ENCODE measurements at places on chromosomes 6 and 20.
A peak's percentile ranks its signal among the peaks of the same experiment; 100 is the strongest.

GRCh38 chr20:44616604-44616964 lies 34.2 kb downstream of the PKIG start:
- DNase-seq = no peak

GRCh38 chr6:12566618-12567123 lies 149.9 kb upstream of the PHACTR1 start:
- no peak for DNase-seq

- no peak for DNase-seq
Measured at GRCh38 chr6:107413966-107414645, 45.3 kb downstream of the PDSS2 start.

GRCh38 chr6:154247119-154247861 lies 109.3 kb downstream of the IPCEF1 start:
- no peak for DNase-seq

DNA sequence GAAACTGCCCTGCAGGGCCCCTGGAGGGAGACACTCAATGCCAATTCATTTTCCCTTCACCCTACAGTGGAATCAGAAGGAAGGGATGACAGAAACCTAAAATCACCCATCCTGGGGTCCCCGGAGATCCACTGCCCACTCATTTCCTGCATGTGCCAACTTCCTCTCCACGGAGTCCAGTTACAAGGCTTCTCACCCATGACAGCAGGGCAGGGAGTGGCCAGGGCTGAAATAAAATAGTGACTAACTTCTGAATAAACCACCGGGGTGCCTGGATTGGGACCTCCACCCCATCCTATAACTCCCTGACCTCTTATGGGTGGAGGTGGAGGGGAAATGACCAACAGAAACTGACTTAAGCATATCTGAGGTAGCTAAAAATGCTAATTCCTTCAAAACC lies 362.3 kb downstream of the MAFB start:
- DNase-seq = no peak

DNA sequence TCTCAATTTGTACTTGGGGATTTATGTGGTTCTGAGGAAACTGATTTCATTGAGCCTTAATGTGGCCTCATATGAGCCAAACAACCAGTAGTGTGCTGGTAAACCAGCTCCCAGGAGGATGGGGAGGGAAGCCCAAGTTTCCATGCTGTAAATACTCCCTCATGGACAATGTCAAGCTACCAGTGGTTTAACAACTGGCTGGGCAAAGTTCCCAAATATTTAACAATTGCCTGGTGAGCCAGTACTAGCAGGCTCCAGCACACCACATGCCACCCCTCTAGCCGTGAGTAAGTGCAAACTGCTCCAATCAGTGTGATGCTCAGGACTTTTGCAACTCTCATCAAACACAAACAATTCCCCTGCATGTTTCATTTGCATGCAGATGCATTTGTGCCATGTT lies 19.2 kb upstream of the CDKN1A start:
- no peak for DNase-seq

- no peak for DNase-seq
Measured at GRCh38 chr20:10264166-10264558, 45.5 kb downstream of the SNAP25 start.

DNA sequence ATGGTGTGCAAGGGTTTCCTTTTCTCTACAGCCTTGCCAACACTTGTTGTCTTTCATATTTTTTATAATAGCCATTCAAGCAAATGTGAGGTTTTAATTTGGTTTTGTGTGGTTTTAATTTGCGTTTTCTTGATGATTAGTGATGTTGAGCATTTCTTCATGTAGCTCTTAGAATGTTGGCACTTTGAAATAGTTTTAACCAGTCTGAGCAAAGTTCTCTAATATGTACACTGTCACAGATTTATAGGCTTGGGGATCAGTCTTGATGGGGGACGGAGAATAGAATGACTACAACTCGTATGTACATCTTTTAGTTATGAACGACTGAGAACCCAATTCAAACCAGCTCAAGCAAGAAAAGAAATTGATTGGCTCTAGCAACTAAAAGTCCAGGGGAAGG lies 1003.1 kb downstream of the KIF16B start:
- DNase-seq = no peak

- DNase-seq = no peak
Measured at GRCh38 chr20:50113420-50114224, 672 bp upstream of the UBE2V1 start.

- no peak for DNase-seq
Measured at GRCh38 chr6:4369616-4370015, 234.2 kb upstream of the ECI2 start.

DNA sequence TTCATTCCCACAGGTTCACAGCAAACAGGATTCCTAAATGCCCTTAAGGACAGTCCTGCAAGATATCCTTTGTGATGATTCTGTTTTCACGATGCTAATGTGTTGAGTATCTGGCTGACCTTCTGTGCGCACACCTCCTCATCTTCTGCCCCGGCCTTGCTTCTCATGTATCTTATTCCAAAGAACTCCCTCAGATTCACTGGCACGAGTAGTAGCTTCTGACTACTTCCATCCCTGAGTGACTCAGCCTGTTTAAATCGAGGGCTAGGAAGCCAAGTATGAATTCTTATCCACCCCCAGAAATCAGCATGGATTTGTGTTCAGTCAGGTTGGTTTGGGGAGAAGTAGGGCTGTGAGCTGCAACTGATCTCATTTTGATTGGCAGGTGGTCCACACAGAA lies 190.2 kb upstream of the SNX9 start:
- no peak for DNase-seq

DNA sequence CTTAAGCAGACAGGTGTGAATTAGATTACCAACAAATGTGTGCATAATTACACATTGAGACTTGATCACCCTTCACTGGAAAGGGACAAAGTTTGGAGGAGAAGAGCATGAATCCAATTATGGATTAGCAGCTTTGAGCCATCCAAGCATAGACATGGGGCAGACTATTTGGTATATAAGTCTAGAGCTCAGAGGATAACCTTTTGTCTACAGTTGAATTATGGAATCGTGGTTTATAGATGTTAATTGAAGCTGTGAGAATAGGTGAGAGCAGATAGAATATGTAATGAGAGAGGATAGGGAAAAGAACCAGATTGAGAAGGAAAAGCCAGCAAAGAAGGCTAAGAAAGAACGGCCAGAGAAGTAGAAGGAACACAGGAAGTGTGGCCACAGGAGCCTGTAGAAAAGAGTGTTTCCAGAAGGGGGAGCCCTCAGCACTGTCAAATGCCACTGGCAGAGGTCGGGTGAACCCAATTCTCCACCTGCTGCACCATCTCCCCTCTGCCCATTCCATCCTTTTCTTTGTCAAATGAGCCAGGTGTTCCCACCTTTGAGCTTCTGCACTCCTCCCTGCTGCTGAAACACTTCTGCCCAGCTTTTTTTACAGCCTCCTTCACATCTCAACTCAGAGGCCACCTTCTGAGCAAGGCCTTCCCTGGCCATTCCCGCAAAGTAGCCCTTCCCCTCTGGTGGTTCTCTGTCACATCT lies 7.3 kb downstream of the DNTTIP1 start:
- peak; percentile 42 for DNase-seq

GRCh38 chr20:39939241-39939865 lies 749.7 kb downstream of the MAFB start:
- no peak for DNase-seq

DNA sequence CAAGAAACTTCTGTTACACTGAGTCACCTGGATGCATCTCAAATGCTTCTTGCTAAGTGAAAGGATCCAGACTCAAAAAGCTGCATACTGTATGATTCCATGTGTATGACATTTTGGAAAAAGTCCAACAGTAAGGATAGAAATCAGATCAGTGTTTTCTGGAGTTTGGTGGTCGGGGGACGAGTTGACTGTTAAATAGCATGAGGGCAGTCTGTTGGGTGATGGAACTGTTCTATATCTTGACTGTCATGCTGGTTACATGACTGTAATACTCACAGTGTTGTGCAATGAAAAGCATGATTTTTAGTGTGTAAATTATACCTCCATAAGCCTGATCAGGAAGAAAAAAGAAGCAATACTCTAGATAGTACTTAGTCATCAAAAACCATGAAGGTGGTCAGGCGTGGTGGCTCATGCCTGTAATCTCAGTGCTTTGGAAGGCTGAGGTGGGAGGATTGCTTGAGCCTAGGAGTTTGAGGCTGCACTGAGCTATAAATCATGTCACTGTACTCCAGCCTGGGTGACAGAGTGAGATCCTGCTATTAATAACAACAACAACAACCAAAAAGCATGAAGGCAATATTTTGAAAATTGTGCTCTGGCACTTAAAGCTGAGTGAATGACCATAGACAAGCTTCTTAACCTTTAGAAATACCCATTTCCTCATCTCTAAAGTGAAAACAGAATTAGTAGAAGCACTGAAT lies 30.5 kb upstream of the SASH1 start:
- no peak for DNase-seq

- DNase-seq = no peak
Measured at GRCh38 chr20:11117808-11118528, 444.2 kb upstream of the JAG1 start.

- DNase-seq = no peak
Measured at GRCh38 chr20:9134346-9134745, 65.5 kb downstream of the PLCB4 start.

- no peak for DNase-seq
Measured at GRCh38 chr6:32109114-32109764, at the start of gene TNXB. Gene TNXB (minus strand): TSS chr6:32109338. CDS start chr6:32098198, 11,140 bp downstream.

GRCh38 chr6:157220485-157220884 lies 102.8 kb downstream of the TMEM242 start:
- DNase-seq = no peak

DNA sequence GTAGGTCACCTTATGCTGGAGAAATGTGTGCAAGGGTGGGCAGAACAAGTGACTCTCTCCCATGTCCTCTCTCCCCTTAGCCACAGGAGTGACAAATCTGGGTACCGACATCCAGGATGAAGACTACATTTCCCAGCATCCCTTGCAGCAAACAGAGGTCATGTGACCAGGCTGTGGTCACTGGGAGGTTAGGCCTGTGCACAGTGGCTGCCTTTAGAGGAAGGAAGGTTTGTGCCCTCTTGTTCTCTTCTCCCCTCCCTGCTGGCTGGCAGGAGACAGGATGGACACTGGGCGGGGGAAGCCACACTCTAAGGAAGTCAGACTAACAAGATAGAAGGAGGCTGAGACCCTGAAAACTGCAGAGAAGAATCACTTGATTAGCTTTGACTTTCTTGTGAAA lies 360.2 kb downstream of the PREX1 start:
- no peak for DNase-seq

DNA sequence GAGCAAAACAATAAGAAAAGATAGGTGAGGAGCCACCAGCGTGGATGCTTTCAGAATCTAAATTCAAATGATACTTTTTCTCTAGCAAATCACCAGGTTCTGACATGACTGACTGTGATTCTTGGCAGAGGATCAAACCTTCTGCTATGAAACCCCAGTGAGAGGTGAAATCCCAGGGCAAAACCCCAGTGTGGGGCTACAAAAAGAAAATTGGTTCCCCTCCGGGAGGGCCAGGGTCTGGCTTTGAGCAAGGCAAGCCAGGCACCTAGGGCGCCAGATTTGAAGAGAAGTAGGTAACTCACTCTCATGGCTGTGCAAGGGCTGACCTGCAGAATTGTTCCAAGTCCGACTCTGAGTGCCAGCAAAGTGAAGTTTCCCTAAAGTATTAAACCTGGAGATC lies 20.2 kb upstream of the RALGAPA2 start:
- peak; percentile 23 for DNase-seq

- DNase-seq = no peak
Measured at GRCh38 chr20:14260367-14260766, 77.0 kb downstream of the FLRT3 start.

GRCh38 chr6:38067263-38067980 lies 247.9 kb downstream of the ZFAND3 start:
- no peak for DNase-seq

GRCh38 chr6:113076116-113076515 lies 729.0 kb downstream of the RFPL4B start:
- no peak for DNase-seq

DNA sequence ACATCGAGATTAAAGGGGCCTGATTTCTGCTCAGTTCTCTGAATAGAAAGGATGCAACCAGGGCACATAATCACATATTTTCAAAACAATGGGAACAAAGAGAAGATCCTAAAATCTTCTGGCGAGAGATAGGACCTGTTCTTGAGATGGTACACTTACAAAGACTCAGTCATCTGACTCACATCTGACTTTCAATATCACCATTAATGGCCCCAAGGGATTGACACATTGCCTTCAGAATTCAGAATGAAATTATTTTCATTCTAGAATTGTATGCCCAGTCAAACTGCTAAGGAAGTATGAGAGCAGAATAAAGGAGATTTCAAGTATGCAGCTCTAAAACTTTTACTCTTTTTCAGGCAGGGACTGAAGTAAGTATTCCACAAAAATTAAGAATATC lies 240.7 kb upstream of the POU3F2 start:
- DNase-seq = no peak

GRCh38 chr20:37131486-37131885 lies 35.7 kb upstream of the RBL1 start:
- DNase-seq = no peak

DNA sequence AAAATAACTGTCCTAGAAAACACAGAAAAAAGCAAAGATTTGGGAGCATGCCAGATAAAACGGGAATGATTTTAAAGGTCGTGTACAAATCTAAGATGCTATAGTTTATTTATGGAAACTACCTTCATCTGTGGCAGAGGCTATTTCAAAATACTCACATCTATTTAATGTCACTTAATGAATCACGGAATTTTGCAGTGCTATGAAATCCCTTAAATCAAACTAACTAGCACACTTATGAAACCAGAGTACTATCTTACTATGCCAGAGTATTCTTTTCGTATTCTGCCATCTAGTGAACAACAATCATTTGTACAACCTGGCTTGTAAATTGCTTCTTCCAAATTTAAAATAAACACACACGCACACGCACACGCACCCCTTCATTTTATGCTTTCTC lies 77.9 kb upstream of the BMP5 start:
- no peak for DNase-seq

DNA sequence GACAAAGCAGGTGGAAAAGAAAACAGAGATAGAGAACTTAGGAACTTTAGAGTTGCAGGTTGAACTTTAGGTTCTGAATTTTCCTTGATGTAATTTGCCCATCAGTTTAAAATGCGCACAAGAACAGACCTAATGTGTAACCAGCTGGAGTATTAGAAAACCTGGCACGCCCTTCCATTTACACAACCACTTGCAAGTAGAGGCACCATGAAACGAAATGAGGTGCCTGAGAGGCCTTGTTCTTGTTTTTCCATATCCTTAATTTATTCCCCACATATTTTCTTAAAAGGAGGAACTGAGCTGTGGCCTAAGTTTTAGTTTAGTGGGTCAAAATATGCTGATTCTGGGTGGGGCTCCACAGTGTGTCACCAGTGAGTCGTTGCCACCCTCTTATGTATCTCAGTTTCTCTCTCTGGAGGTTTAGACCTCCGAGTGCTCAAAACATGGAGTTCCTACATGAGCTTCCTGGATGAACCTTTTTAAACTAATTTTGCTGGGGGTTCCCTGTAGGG lies 17.2 kb upstream of the IL22RA2 start:
- no peak for DNase-seq

All from NCI-H2171 (cell line).